ENCODE measurements at places on chromosomes 6 and 20. TPM values are rescaled to one million over a fixed set of nuclear protein-coding genes. Genes with fewer than 3 reads are reported as not detected.

Gene VSX1
- not detected for total RNA-seq

DNA sequence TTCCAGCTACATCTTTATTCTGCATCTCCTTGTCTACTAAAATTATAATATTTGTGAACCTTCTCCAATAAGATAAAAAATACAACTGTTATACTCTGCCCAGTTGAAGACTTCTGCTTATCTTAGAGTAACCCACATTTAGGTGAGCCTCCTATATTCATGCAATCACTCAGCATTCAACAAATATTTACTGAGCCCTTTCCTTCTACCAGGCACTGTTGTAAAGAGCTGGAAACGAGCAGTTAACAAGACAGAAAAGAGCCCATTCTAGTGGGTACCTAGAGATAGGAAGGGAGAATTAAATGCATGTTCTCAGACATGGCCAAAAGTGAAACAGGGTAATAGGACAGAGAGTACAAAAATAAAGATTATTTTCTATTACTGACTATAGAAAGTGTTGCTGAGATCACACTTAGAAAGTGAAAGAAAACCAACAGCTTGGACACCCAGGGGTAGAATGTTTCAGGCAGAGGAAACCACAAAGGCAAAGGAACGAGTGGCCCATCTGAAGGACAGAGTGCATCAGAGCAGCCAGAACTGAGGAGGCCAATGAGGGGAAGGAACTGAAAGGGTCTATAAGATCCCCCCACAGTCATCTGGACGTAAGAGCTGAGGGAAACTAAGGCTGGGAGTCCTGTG is 50.8 kb upstream of the SMLR1 start:
- DNase-seq = no peak

Gene CFB
- total RNA-seq = 7.1 TPM

DNA sequence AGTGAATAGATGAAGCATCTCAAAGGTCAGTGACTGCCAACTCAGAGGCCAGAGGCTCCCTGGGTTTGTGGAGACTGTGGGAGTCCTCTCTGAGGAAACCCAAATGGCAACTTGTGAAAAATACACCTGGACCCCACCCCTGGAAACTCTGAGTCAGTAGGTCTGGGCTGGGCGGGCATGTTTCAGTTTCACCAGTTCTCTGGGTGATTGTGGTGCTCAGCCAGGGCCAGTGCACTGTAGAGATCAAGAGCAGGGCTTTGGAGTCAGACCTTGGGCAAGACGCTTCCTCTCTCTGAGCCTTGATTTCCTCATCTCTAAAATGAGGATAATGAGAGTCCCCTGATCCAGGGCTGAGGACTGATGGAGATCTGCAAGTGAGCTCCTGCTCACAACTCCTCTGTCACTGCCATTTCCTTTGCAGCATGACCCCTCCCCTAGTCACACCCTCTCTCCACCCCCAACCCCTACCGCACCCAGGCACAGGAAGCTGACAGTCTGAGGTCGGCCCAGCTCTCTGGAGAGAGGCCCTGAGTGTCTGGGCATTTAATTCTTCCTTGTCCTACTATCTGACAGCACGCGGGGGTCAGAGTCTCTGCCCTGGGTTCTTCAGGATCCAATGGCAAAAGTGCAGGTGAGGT is 5.1 kb downstream of the DEF6 start:
- DNase-seq = no peak

GRCh38 chr20:1334370-1334731 is 5.4 kb upstream of the SDCBP2 start:
- DNase-seq = no peak

DNA sequence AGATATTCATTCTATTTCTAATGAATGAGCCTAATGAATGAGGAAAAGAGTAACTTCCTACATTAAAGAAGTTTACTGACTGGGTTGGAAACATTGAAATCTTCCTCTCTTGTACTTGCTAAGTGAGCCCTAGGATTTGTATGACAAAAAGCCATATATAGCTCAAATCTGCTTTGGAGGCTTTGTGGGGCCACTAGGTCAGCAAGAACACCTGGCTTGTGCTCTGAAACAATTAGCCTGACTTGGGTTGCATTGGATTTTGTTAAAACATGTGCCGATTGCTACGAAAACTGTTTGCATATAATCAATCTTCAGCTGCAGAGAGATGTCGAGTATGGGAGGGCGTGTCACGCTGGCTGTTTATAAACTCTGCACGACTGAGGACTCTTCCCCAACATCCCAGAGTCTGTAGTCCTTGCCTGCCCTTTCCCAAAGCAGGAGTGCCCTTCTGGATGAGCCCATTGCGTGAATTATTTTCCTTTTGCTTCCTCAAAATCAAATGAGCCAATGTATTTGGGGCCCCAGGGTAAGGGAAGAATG is 684.8 kb downstream of the DHX35 start:
- no peak for DNase-seq

DNA sequence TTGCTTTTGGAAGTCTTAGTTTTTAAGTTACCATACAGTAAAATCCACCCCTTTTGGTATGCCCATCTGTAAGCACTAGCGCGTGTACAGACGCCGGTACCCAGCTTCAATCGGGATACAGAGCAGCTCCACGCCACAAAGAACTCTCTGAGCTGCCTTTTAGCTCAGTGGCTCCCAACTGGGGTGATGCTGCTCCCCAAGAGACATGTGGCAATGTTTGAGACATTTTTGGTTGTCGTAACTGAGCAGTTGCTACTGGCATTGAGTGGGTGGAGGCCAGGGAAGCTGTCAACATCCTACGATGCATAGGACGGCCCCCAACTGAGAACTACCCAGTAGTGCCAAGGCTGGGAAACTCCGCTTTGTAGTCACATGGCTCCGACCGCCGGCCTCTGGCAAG is 73.3 kb downstream of the BMP7 start:
- DNase-seq = no peak

DNA sequence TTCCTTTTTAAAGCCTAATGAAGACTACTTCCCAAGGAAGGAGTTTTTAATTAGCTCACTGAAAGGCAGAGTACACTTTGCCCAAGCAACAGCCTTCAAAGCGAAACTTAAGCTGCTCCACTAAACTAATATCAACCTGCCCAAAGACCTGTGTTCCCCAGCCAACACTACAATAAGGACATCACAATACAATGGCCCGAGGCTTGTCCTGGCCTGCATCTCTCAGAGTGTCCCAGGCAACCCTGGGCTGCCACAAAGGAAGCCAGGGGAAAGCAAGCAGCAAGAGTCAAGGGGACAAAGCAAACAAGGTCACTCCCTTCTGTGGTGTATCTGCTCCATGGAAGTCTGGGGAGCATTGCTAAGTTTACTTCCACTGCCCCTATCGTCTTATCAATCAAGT is 52.3 kb downstream of the PIGU start:
- no peak for DNase-seq

Gene NKX2-4
- total RNA-seq = not detected

- DNase-seq = no peak
Observed at GRCh38 chr20:20024942-20025341, 7.8 kb downstream of the NAA20 start.
